GM23338 (cell line): ENCODE measurements at places on chromosomes 3 and 15.

DNA sequence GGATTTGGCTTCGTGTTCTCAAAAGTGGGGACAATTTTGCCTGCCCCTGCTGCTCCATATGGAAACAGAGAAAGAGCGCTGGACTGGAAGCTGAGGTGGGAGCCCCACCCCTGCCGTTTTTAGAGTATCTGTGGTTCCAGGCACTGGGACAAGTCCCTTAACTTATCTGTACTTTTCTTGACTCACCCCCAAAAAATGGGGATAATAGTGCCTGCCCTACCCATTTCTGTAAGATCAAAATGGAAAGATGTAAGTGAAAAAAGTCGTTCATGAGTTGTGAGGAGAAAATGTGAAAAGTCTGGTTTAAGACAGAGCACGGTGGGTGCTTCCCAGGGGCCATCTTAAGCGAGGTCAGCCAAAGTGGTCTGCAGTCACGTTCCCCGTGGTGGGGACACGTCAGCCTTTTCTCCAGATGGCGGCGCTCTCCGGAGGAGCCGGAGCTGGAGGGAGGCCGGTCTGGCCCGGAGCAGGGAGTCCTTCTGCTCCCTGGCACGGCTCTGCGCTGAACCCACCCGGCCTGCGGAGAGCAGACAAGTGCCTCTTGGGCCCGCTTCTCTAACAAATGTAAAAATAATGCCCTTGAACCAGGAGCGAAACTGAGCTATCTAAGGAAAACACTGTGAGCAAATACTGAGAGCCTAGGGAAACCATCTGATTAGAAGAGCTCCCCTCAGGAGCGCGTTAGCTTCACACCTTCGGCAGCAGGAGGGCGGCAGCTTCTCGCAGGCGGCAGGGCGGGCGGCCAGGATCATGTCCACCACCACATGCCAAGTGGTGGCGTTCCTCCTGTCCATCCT, at the start of gene CLDN18:
TSS of gene CLDN18 (plus strand) at position 690 of the 797 bp plus-strand sequence. CDS start at position 751, 61 bp downstream.
- peak; percentile 63 for DNase-seq

GRCh38 chr15:91357486-91357885, 257.4 kb downstream of the SV2B start:
- DNase-seq = no peak

GRCh38 chr15:59545573-59545972, 66.0 kb upstream of the GCNT3 start:
- no peak for DNase-seq

DNA sequence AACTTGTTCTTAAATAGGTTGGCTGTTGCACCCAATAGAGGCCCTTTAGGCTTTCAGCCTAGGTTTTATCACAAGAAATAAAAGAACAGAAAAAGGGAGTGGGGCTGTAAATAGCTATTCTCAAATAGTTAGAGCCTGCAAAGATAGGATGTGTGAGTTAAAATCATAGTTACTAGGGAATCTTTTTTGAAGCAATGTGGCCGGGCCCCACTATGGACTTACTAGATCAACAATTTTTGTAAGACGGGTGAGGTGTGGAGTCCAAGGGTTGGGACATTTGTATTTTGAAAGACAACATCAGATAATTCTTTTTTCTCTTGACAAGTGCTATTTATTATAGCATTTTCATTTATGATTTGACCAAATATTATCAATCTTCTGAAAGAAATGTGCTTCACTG, 5.8 kb downstream of the NECTIN3 start:
- no peak for DNase-seq

DNA sequence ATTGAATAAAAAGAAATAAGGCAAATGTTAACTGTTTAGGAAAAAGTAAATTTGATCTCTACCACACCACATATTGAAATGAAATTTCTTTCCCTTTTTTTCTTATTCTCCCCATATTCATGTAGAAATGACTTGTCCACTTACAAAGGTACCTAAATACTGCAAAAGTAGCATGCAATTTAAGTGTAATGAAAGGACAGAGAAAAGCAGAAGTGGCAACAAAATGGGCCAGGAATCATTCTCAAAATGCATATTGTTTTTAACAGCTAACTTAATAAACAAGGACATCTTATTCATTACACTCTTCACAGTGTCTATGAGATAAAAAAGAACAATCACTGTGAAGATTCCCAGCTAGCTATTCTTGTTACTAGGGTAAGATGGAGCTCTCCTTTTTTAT, 40.6 kb upstream of the FGF7 start:
- DNase-seq = no peak

DNA sequence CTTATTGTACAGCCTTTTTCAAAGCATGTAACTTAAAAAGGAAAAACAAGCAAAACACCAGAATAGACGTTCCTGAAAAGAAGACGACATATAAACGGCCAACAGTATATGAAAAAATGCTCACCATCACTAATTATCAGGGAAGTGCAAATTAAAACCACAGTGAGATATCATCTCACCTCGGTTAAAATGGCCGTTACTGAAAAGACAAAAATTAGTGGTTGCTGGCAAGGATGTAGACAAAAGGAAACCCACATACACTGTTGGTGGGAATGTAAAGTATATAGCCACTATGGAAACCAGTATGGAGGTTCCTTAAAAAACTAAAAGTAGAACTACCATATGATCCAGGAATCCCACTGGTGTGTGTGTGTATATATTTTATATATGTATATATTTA, 64.5 kb upstream of the MLF1 start:
- DNase-seq = no peak

DNA sequence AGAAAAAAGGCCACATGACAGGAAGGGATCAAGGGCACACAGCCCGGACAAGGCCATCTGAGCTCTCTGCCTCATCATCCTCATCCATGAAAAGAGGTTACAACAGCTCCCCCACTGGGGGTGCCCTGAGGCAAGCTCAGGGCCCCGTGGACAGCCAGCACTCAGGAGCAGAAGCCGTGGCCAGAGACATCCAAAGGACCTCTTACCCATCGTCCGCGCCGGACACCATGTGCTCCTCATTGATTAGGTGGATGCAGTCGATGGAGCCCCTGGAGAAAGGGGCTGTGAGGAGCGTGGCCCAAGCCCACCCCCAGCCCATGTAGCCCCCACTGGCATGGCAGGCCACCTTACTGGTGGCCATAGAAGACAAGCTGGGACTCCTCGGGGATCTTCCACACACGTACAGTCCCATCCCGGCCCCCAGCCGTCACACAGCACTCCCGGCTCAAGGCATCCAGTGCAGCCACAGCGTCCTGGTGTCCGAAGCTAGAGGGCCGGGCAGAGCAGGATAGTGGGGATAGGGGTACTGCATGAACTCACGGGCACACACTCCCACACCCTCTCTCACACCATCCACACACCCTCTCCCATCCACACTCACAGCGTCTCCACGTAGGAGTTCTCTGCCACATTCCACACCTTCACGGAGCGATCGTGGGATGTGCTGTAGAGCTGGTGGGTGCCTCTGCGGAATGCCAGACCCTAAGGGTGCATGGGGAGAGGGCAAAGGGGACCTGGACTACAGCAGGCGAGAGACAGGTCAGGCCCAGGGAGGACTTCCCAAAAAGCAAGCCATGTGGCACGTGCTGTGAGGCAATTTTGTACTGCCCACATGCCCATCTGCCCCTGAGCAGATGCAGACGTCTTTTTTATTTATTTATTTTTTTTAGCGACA, 6.5 kb downstream of the RRP9 start:
- no peak for DNase-seq

- no peak for DNase-seq
Measured at GRCh38 chr3:60542995-60543394, 708.3 kb downstream of the FHIT start.

- no peak for DNase-seq
Measured at GRCh38 chr15:59369597-59369996, 3.1 kb downstream of the MYO1E start.

GRCh38 chr3:139532976-139533375, 6.6 kb downstream of the RBP1 start:
- no peak for DNase-seq

- no peak for DNase-seq
Measured at GRCh38 chr3:71461749-71462483, 121.6 kb downstream of the FOXP1 start.

- DNase-seq = no peak
Measured at GRCh38 chr3:43640681-43641080, 18.9 kb upstream of the ANO10 start.

DNA sequence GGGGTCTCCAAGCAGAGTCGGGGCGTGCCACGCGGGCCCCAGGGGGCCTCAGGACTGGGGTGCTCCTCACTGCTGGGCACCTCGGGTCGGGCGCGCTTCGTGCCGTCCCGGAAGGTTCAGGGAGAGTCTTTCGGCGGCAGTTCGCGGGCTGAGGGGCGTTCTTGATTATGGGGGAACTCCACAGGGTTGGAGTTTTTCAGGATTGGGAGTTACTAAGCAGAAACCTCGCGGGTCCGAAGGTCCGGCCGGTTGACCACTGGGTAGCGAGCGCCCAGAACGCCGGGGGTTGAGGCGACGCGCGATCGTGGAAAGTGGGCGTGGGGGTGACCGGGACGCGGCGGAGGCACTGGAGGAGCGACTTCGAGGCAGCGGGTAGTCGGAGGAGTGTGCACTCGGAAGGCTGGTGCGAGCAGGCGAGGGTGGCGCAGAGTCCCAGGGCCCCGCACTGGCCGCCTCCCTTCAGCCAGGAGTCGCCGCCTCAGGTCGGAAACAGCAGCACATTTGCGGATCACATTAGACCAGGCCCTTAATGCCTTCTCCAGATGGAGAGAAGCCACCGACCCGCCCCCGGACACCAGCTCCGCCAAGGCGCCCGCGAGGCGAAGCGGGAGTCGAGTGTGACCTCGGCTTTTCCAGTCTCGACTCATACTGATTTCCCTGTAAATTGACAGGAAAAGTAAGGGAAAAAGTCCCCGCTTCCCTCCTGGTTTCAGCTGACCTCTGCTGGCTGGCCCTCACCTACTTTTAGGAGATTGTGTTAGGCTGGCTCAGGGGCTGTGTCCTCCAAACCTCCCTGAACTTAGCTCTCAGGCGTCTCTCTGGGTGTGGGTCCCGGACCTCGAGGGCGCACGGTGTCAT, 685 bp downstream of the ADAMTSL3 start:
- DNase-seq = peak; percentile 71

- DNase-seq = peak; percentile 76
Measured at GRCh38 chr3:113535898-113536297, 3.5 kb downstream of the SIDT1 start.

GRCh38 chr3:142035308-142035922, 113.9 kb downstream of the TFDP2 start:
- DNase-seq = no peak

- peak; percentile 72 for DNase-seq
Measured at GRCh38 chr3:4979428-4980228, at the start of gene BHLHE40. Gene BHLHE40, plus strand, starts transcription at chr3:4979437. Its CDS starts 282 bp downstream, at chr3:4979719.

- DNase-seq = peak; percentile 71
Measured at GRCh38 chr3:196323691-196324090, 5.7 kb upstream of the DYNLT2B start.

- DNase-seq = no peak
Measured at GRCh38 chr3:151430821-151431484, 29.9 kb downstream of the IGSF10 start.

- DNase-seq = no peak
Measured at GRCh38 chr3:162338514-162338913, 841.9 kb downstream of the OTOL1 start.

DNA sequence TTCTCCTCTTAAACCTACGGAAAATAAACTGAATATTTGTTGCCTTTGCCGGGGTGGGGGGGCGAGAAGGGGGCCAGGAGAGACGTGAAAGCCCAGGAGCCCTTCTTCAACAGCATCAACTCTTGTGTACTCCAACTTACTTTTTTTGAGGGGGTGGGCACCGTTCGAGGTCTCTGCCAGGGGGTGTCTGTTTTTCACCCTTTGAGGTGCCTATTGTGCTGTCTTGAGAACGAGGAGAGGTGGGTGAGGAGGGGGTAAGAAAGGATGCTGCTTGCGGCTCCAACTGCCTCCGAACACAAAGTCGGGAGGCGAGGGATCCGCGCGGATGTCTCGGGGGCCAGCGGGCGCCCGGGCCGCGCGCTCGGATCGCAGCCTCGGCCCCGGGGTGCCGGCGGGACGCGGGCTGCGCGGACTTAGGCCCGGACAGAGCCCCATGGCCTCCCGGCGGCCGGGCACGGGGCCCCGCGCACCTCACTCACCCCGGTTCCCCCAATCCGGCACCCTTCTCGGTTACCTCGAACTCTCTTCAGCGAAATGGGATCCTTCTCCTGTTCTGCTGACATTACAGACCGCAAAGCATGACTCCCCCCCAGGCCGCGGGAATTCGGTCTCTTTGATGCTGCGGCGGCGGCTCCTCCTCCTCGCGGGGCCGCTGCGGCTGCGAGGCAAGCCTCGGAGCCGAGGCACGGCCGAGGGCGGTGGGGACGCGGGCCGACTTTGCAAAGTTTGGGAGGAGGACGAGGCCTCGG, 650 bp downstream of the PYGO1 start:
- peak; percentile 67 for DNase-seq

- peak; percentile 26 for DNase-seq
Measured at GRCh38 chr3:82461049-82461889, 699.8 kb upstream of the GBE1 start.

- DNase-seq = no peak
Measured at GRCh38 chr15:66906668-66907614, 158.5 kb upstream of the SMAD3 start.

DNA sequence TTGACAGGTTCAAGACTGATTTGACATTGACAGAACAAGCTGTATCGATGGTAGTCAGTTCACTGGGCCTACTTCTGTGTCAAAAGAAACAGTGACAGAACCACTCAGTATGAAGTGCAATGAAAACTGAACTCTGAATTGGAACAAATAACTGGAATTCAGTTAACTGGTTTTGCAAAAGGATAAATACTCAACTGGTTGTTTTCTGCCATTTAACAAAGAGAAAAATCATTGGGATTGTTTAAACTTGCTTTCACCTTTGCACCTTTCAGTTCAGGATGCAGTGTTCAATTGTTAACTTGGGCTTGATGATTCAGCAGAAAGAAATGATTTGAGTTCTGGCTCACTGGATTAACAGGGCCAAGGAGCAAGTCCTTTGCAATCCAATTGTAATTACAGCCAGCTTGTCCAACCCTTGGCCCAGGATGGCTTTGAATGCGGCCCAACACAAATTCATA, 4.9 kb downstream of the BTD start:
- no peak for DNase-seq

DNA sequence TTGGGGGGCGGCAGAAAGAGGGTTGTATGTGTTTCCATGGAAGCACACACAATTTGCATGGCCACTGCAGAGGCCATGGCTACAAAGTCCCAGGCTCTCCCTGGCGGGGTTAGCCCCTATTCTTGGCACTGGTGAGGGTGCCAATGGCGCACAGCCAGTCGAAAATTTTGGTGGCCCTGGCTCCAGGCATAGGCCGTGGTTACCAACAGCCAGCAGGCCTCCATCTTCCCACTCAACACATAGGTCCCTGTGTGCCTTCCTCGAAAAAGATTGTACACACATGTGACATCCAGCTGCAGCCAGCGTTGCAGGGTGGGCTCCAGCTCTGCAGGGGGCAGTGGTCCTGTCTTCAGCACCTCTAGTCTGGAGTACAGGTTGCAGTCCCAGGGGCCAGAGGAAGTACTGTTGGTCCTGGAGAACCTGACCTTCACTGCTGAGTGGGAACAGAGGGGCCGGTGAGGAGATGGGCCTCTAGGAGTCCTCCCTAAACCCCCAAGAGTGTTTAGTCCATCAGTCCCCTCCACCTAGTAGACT, 7.1 kb downstream of the P4HTM start:
- DNase-seq = no peak

- peak; percentile 78 for DNase-seq
Measured at GRCh38 chr3:48634661-48635221, 520 bp downstream of the SLC26A6 start.
